ENCODE measurements at places on chromosomes 11 and 22.

GRCh38 chr11:5696210-5696609, 6.6 kb downstream of the TRIM22 start:
- peak overlapping the region; percentile 29 for H3K27ac ChIP-seq
- H3K27me3 ChIP-seq: no peaks in the 10 kb centered on the region
- no peak overlapping the region for H3K4me3 ChIP-seq
- no peak for ATAC-seq

- H3K4me3 ChIP-seq: peak overlapping the region; percentile 77
- H3K36me3 ChIP-seq: peaks cover 33% of the 10 kb centered on the region
- H3K27me3 ChIP-seq: no peaks in the 10 kb centered on the region
- peaks cover 74% of the 10 kb centered on the region for H3K4me1 ChIP-seq
- ATAC-seq: no peak
Observed at GRCh38 chr11:128323381-128323780, 264.0 kb downstream of the ETS1 start.

DNA sequence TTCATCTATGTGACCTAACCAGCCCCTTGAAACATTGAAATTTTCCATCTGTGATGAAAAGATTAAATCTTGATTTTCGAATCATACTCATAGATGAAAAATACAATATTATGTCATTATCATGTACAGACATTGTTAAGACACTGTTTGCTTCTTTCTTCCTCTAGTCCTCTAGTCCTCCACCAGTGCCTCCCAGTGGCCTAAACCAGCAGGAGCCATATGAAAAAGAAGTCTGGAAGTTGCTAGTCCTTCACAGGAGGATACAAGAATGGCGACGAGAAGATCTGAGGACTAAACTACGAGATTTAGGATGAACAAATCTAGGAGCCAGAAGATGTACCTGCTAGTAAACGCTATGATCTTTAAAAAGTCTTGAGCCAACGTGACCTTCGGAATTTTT, 134.1 kb downstream of the SLC17A6 start:
- peaks cover 10% of the 10 kb centered on the region for H3K27me3 ChIP-seq
- no peak overlapping the region for H3K4me3 ChIP-seq
- H3K27ac ChIP-seq: no peak overlapping the region
- no peak for ATAC-seq
- no peaks in the 10 kb centered on the region for H3K36me3 ChIP-seq

DNA sequence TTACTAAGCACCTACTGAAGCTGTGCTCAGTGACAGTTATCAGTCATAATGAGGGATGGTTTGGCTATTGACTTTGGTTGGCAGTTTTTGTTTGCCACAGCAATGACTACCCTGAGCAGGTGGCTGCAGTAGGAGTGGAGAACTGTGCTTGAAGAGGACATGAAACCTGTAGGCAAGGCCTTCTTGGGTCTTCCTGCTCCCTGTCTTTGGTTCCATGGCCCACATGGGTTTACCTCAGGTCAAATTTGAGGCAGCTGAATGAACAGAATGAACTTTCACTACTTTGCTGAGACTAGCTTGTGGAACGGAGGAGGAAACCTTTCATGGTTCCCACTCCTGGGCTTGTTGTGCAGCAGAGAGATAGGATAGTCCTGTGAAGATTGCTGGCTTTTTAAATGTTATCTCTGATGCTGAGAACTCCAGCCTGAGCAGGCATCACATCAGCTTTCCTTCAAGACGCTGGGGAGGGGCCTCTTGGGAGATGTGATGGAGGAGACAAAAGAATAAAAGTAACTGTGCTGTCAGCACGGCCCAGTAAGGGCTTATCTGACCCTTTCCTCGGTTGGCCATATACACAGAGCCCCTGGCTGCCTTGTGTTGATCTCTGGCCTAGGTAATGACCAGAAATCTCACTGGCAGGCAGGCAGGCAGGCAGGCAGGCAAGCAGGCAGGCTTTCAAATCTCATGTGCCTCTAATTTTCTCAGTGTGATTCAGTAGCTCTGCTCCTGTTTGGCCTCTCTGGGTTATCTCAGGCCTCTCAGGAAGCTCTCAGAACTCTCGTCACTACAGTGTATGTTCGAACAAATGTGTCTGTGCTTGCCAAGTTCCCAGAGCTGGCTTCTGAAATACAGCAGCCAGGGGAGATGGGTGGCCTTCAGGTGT, 12.0 kb downstream of the STIM1 start:
- H3K4me1 ChIP-seq: peaks cover 54% of the 10 kb centered on the region
- H3K27me3 ChIP-seq: no peaks in the 10 kb centered on the region
- peak overlapping the region; percentile 53 for H3K4me3 ChIP-seq
- ATAC-seq: peak; percentile 79
- H3K27ac ChIP-seq: peak overlapping the region; percentile 64

GRCh38 chr11:26042113-26042512, 289.8 kb upstream of the ANO3 start:
- no peak overlapping the region for H3K4me3 ChIP-seq
- H3K27ac ChIP-seq: no peak overlapping the region
- H3K4me1 ChIP-seq: no peaks in the 10 kb centered on the region
- no peaks in the 10 kb centered on the region for H3K27me3 ChIP-seq
- ATAC-seq: no peak
- no peaks in the 10 kb centered on the region for H3K36me3 ChIP-seq

DNA sequence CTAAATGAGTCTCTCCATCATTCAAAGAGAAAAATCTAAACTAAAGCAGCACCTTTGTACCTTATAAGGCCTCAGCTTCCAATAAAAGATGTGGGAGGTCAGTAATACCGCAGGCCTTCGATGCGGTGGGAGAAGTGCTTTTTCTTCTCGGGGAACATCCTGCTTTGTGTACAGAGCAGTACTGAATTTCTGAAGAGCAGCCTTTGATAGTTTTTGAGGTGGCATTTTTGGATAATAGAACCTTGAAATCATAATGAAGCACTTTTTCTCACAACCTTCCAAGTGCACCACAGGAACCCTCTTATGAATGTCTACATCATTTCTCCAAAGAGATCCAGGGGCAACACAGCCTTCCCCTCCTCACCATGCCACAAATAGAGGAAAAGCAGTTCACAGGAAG, 39.6 kb downstream of the LRRC4C start:
- H3K27me3 ChIP-seq: no peaks in the 10 kb centered on the region
- no peaks in the 10 kb centered on the region for H3K36me3 ChIP-seq
- no peak overlapping the region for H3K4me3 ChIP-seq
- H3K4me1 ChIP-seq: no peaks in the 10 kb centered on the region
- no peak for ATAC-seq
- no peak overlapping the region for H3K27ac ChIP-seq

- peaks cover 11% of the 10 kb centered on the region for H3K36me3 ChIP-seq
- H3K4me1 ChIP-seq: no peaks in the 10 kb centered on the region
- no peaks in the 10 kb centered on the region for H3K27me3 ChIP-seq
- ATAC-seq: no peak
- H3K4me3 ChIP-seq: no peak overlapping the region
Observed at GRCh38 chr22:19965771-19966709, 24.4 kb upstream of the TXNRD2 start.

GRCh38 chr11:78499971-78500370, 74.7 kb downstream of the NARS2 start:
- H3K27ac ChIP-seq: no peak overlapping the region
- H3K36me3 ChIP-seq: no peaks in the 10 kb centered on the region
- no peaks in the 10 kb centered on the region for H3K4me1 ChIP-seq
- no peaks in the 10 kb centered on the region for H3K27me3 ChIP-seq
- ATAC-seq: no peak

Data from activated T-helper 17 cell treated with anti-CD3 and anti-CD28 coated beads, Interleukin-2, amount 50 U/mL, for 72 hours (primary cell).